ENCODE measurements at places on chromosomes 5 and 9.

DNA sequence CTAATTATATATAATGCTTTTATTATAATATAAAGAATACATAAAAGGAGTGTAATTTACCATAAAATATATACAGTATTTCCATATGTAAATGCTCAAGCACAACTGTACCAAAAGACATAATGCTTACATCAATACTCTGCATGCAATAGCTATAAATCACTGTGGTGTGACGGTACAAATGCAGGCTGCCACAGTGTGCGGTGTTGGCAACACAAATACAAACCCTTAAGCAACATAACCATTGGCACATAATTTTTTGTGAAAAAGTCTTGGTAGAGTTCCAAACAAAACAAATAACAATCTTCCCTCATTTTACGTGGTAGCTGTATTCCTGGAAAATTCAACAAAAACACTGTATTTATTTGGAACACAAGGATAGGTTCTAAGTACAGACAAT lies 1.9 kb upstream of the SHISAL2B start:
- DNase-seq, result no peak

GRCh38 chr9:38017149-38017884 lies 51.7 kb downstream of the SHB start:
- no peak for DNase-seq

- no peak for DNase-seq
Measured at GRCh38 chr9:3507395-3508077, 18.3 kb downstream of the RFX3 start.

DNA sequence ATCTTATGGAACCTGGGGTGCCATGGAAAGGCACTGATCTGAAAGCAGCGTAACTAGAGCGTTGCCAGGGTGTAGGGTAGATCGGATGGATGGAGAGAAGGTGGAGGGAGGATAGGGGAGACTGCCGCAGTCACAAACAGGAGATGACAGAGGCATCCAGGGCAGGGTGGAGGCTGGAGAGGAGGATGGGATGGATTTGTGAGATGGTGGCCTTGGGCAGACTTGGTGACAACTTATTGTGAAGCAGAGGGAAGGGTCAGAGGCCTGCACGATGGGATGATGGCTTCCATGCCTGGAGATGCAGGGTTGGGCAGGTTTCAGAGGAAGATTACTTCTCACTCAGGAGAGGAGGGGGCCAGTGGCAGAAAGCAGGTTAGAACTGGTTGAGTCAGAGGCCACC lies 2.4 kb downstream of the GLIPR2 start:
- DNase-seq, result no peak

- DNase-seq, result no peak
Measured at GRCh38 chr5:115586525-115587146, 15.6 kb downstream of the TICAM2 start.

- DNase-seq, result no peak
Measured at GRCh38 chr9:33289496-33289895, 820 bp upstream of the NFX1 start.

DNA sequence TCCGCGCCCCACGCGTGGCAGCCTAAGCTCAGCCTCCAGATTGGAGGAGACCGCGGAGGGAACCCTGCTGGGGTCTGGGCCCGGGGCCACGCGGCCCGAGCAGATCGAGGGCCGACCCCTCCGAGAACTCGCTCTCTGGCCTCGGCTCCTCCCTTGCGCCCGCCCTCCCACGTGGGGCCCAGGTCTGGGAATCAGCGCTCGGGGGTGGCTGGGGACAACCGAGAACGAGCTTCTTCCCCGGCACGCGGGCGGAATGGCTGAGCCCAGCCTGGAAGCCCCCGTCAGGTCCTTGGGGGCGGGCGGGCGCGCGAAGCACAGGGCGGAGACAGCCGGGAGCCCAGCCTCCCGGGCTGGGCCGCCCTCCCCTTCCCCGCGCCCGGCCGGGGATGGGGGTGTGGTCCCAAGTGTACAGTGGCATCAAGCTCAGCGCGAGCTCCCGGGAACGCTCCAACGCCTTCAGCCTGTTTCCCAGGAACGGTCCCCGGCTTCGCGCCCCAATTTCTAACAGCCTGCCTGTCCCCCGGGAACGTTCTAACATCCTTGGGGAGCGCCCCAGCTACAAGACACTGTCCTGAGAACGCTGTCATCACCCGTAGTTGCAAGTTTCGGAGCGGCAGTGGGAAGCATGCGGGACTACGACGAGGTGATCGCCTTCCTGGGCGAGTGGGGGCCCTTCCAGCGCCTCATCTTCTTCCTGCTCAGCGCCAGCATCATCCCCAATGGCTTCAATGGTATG lies at the start of gene SLC22A4:
Gene SLC22A4, plus strand, starts transcription at position 403 of the 736 bp plus-strand sequence. Its CDS starts 223 bp downstream, at position 626.
- peak; percentile 70 for DNase-seq

DNA sequence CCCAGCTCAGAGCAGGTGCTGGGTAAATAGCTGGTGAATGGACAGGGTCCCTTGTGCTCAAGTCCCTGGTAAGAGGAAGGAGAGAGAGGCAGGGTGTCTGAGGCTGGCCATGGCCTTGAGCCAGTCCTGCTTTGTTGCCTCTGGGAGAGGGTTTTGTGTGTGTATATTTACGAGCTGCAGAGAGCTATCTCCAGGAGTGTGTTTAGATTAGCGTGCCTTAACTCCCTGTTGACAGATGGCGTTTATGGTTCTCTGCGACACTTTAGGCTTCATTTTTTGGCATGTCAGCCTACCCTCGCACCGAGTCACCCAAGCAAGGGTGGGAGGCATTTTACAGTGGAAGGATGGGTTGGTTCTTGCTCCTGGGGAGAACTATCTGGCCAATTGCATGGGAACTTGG lies 22.2 kb downstream of the HMCN2 start:
- no peak for DNase-seq

- DNase-seq, result no peak
Measured at GRCh38 chr9:37978983-37979382, 75.1 kb upstream of the SLC25A51 start.

DNA sequence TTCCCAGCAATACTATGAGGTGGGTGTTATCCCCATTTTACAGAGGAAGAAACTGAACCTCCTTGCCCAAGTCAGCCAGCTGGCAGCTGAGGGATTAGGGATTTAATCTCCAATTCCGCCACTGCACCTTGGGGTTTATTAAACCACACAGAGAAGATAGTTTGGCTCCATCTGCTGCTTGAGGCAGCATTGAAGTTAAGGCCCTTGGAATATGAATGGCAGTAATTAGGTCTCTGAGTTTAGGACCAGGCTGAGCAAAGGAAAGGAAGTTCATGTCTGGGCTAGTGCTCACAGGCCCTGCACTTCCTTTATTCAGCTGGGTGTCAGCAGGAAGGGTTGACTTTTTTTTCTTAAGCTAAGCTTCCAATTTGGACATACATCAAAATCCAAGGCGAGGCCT lies 86.9 kb upstream of the GDNF start:
- DNase-seq, result no peak

- no peak for DNase-seq
Measured at GRCh38 chr5:52356311-52356918, 431.3 kb upstream of the ITGA1 start.

DNA sequence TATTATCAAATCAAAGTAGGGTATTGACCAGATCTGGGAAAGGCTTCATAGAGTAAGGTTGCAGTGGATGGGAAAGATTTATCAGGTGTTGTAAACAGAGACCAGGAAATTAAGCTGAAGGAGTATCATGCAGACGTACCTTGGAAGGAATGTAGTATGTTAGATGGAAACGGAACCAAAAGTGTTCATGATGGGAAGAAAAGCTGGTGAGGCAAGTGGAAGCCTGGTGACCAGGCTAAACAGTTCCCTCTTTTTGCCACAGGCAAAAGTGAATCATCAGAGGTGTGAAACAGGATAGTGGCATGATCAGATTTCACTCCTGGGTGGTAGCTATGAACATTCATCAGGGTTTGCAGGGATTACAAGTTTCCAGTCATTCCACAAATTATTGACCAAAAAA lies 780.1 kb upstream of the DMAC1 start:
- no peak for DNase-seq

- no peak for DNase-seq
Measured at GRCh38 chr5:35939639-35940038, 1.2 kb upstream of the CAPSL start.

- no peak for DNase-seq
Measured at GRCh38 chr5:142945845-142946244, 175.7 kb downstream of the ARHGAP26 start.

- DNase-seq, result no peak
Measured at GRCh38 chr9:137487454-137488326, 28.6 kb upstream of the NSMF start.

DNA sequence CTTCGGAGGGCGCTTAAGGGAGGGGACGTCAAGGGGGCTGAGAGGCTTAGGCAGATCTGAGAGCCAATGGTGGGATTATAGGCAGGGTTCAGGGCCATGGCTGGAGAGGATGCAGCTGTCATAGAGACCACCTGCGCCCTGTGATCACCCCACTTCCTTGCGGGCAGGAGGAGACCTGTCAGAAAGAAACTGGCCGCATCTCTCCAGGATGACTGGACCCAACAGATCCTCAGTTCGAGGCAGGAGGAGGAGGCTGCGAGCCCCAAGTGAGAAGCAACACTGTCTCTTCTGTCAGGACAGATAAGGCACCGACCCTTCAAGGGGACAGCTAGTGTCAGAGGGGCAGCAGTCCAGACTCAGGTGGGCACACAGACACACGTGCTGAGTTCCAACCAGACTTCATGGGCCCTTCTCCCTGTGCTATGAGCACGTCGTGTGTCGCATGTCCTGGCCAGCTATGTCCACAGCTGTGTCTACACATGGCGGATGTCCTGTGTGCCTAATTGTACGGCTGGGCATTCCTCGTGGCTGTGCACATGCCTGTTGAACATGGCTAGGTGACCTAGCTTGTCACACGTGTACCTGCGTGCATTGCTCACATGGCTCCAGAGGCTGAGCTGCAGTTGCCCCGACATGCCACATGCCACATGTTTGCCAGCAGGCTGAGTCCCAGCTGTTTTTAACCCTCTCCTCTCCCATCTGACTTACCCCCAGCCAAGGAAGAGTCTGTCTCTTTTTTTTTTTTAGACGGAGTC lies 583 bp upstream of the AQP3 start:
- DNase-seq, result no peak

DNA sequence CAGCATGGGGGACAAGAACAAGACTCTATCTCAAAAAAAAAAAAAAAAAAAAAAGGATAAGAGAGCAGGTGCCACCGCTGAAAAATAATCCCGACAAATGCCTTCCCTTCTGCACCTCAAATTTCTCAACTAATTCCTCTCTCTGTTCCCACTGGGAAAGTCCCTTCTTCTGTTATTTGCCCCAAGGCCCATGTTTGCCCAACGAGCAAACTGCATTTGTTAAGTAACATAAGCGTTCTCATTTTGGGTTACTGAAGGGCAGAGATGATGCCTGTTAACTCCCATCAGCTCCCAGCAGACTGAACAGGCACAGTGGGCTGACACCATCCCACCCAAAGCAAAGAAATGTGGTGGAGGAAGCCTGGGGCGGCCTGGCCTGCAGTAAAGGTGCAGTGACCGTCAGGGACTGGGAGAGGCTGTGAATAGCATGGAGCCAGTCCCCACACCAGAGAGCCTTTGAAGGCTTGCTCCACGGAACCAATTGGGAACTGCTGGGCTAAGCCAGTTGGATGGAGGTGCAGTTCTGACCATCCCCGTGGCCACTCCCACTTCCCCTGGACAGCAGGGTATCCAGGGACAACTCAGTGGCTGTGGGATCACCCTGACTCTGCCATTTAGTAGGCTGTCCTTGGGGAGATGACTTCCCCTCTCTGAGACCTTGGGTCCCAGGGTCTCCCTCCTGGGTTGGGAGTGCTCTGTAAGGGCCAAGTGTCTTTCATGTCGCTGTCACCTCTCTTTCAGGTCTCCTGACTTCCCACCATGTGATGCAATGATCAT lies 149.7 kb upstream of the IER5L start:
- no peak for DNase-seq

GRCh38 chr9:79555474-79556089 lies 16.2 kb upstream of the TLE4 start:
- DNase-seq, result no peak

DNA sequence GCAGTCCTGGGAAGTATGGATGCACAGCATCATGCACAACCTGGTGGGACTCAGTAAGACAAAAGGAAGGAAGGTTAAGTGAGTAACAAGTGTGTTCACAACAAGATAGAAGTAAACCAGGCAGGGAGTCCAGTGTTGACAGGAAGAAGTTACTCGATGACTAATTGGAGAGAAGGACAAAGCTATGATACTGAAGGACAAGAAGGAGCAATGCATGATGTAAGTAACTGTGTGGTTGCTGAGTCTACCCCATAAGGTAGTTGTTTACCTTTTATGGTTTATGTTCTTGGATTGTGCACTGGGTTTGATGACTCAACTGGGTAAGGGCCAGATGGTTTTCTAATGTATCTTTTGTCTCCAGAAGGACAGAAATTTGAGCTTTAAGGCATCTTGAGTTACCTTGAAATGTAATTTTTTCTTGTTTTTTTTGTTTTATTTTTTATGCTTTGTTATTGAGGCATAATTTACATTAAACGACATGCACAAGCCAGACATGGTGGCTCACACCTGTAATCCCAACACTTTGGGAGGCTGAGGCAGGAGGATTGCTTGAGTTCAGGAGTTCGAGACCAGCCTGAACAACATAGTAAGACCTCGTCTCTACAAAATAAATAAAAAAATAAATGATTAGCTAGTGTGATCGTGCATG lies 89.2 kb upstream of the CAST start:
- peak; percentile 76 for DNase-seq

GRCh38 chr9:21381448-21382339 lies 3.5 kb downstream of the IFNA2 start:
- DNase-seq, result no peak

DNA sequence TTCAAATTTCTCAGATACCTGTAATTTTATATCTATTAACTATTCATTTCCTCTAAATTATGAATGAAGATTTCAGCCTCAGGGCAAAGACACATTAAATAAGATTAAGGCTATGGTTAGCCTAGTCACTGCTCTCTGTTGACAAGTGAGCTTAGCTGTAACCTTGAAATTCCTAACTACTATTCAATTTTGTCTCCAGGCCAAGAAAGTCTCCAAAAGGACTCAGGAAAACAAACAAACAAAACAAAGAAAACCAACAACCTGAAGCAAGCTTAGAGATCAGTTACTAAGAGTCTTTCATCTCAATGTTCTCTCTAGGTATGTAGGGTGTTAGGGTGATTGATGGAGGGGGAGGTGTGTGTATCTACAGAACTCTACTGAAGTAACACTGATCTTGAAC lies 9.6 kb upstream of the CTNNAL1 start:
- no peak for DNase-seq

GRCh38 chr5:2014058-2014610 lies 131.4 kb upstream of the IRX4 start:
- DNase-seq, result no peak

DNA sequence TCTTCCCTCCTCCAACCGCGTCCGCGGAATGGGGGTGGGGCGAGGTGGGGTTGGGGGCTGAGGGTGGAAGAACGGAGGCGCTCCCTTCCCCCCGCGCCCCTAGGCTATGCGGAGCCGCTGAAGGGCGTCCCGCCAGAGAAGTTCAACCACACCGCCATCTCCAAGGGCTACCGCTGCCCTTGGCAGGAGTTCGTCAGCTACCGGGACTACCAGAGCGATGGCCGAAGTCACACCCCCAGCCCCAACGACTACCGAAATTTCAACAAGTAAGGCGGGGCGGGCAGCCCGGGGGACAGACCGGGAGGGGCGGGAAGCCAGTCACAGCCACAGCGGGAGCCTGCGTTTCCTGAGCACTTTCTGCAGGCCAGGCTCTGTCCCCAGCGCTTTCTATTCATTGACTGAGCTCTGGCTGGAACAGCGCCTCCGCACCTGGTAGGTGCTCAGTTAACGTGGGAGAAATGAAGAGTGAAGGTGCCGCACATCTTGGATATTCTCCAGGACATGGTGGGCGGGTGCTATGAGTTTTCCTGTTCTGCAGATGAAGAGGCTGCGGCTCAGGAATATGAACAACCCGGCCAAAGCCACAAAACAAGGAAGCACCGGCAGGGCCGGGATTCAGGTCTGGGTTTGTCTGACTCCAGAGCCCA lies 11.3 kb downstream of the MYOZ3 start:
- DNase-seq, result no peak

Measured in BJ (cell line).